Activated CD4-positive, alpha-beta T cell treated with anti-CD3 and anti-CD28 coated beads, Interleukin-2, amount 10 ng/mL, durations not matched to agents 7 days and 5 days (primary cell): ENCODE measurements at places on chromosomes 4 and X. TPM values are rescaled to one million over a fixed set of nuclear protein-coding genes. Genes with fewer than 3 reads are reported as not detected.

Gene EXOC1L
- not detected for total RNA-seq

Gene RASSF6
- total RNA-seq, result not detected

Gene XK
- 0.02 TPM for total RNA-seq

Gene TSPAN7
- total RNA-seq, result 0.12 TPM

Gene NDNF
- total RNA-seq, result 0.10 TPM

Gene TMEM47
- total RNA-seq, result not detected

Gene GAGE12E
- total RNA-seq, result not detected

GRCh38 chr4:47974566-47974965 lies 41.9 kb downstream of the CNGA1 start:
- no peak for DNase-seq

DNA sequence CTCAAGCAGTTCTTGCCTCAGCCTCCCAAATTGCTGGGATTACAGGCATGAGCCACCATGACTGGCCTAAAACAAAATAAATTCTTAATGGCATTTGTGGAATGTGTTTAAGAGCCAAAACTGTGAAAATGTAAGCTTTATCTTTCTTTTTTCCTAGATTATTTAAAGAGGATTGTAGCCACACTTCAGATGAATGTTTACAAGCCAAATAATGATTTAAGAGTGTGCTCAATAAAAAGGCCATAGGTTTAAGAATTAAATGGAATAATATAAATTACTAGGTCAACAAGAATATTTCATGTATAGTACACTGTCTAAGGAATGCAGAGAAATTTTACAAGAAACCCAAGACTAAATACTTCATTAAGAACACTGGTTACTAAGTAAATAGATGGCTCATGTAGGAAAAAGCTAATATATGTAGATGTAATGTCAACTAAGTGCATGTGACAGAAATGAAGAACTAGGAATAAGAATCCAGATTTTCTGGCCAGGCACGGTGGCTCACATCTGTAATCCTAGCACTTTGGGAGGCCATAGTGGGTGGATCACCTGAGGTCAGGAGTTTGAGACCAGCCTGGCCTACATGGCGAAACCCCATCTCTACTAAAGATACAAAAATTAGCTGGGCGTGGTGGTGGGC lies 21.3 kb upstream of the UGDH start:
- no peak for DNase-seq

DNA sequence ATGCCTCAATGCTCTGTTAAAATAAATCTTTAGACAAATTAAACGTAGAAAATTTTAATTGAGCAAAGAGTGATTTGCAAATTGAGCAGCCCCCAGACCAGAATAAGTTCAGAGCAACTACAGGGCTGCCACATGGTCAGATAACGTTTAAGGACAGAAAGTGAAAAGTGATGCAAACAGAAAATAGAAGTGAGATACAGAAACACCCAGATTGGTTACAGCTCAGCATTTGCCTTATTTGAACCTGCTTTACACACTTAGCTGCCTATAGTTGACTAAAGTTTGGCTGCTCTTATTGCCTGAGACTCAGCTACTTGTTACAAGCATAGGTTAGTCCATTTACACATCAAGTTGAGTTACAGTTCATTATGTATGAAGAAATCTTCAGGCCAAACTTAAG lies 1800.8 kb upstream of the PCDH10 start:
- DNase-seq, result no peak

- no peak for DNase-seq
Measured at GRCh38 chr4:11218692-11219091, 210.0 kb downstream of the HS3ST1 start.

DNA sequence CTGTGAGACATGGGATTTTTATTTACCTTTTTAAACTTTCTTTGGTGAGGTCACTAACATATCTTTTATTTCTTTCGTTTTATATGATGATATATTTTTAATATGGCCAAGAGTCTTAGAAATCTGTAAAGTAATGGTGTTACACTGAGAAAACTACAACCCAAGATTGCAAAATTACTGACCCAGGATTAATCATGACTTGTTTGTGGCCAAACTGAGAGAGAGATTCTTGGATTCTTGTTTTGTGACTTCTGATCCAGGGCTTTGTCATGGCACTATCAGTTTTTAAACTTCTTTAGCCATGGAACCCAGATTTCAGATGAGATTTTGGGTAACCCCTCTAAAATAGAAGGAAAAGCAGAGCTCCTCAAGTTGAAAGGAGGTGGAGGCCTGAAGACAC lies 42.0 kb downstream of the SGMS2 start:
- no peak for DNase-seq

DNA sequence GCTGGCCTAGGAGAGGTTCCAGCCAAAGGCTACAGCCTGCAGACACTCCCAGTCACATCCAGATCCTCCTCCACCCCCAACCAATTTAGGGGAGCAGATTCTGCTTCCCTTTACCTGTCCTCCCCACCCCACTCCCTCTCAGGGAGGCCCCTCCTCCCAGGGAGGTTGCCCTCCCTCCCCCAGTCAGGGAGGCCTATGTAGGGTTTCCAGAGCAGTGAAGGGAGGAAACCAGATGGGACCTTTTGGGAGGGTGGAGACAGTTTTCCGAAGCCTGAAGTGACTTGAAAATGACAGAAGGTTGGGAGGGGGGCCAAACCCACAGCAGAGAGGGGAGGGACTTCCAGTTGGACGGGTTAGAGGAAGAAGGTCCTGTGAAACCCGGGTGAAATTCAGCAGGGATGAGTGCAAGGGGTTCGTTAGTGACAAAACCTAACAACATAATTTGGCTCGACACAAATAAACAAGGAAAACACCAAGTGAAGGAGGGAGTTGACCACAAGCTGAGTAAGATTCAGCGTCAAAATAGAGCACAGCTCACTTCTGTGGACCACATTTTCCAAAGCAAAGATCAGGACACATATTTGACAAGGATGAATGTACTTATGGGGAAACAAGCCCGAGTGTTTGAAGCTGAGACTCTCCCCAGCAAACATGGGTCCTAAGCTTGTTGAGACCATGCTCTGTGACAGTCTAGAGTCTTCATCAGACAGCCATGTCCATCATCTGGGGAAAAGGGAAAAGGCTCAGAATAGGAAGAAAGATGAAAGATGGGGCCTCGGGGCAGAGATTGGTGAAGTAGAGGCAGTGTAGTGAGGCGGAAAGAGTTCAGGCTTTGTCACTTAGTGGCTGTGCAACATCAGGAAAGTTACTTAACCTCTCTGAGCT lies 46.4 kb downstream of the PRPS1 start:
- DNase-seq, result peak; percentile 50

DNA sequence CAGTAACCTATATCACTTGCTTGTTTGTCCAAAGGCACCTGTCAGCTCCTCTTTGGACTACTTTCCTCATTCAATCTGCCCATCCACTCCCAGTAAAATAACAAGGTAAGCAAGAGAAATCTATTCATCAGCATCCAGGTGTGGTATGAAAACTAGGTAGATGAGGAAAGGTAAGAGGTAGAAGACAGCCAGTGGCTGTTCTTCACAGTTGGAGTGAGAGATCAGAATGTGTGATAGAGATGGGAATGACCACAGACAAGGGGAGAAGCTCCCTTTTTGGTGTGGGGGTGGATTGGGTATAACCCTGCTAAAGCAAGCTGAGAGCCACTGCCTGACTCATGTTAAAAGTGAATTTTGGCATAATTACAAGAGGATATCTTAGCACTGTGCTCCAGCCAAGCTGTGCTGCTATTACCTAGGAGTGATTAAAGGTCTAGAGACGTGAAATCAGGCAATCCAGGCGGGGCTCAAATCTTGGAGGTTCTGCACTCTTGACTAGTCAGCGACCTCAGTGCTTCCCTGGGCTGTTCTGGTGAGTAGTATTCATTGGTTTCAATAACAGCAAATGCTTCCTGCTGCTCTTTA lies 28.1 kb upstream of the RASL11B start:
- DNase-seq, result no peak

- no peak for DNase-seq
Measured at GRCh38 chr4:139564502-139564901, 8.5 kb upstream of the SETD7 start.

GRCh38 chr4:111512081-111512783 lies 633.0 kb upstream of the FAM241A start:
- no peak for DNase-seq
